Cardiac septum (tissue), 1 donor: ENCODE measurements at places on chromosomes 1 and 21. TPM values are rescaled to one million over a fixed set of nuclear protein-coding genes. Genes with fewer than 3 reads are reported as not detected.

SLC2A5 gene
- 1.5 TPM for total RNA-seq

DNA sequence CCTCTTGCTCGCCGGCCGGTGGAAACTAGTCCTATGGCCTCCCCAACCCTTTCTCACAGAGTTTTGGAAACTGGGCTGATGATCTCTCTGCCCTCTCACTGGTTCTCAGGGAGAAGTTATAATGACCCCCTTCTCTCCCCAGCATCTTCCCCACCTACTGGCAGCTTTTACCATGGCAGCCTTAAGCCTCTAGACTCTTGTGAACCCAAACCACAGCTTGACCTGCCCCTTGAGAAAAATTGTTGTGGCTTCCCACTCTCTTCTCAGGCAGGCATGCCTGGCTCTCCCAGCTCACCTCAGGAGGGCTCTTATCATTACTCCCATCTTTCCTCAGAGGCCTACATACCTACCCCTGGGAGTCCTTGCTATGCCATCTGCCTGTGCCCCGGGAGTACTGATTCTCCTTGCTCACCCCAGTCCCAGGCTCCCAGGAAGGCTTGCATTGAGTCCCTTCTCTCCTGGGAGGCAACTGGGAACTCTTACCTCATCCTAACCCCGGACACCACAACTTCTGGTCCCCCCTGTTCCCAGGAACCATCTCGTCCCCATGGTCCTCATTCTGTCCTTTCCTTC lies 1.6 kb downstream of the NSUN4 start:
- DNase-seq, result no peak

SLFNL1 gene
- 0.30 TPM for total RNA-seq

DNA sequence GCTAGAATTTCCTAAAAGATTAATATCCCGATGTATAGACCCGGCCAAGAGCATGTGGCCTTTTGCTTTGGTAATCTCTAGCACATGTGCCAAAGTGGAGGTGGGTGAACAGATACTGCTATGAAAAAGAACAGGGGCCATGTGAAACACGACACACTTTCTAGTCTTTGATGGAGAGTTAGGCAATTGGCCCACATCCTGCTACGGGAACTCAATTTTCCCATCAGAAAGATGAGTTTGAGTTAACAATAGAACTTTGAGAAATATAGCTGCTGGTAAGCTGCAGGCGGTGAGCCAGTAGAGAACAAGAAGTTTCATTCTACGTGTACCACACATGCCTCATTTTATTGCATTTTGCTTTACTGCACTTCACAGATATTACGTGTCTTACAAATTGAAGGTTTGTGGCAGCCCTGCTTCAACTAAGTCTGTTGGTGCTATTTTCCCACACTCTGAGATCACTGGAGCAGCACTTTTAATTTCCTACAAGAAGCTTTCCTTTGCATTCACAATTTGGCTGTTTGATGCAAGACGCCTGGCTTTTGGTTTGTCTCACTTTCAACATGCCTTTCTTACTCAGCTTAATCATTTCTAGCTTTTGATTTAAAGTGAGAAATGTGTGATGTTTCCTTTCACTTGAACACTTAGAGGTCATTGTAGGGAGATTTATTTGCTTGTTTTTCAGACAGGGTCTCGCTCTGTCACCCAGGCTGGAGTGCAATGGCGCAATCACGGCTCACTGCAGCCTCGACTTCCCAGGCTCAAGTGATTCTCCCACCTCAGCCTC lies 46.3 kb downstream of the HTR6 start:
- no peak for DNase-seq

GRCh38 chr1:24526940-24527542 lies 24.4 kb downstream of the RCAN3 start:
- no peak for DNase-seq

- no peak for DNase-seq
Observed at GRCh38 chr1:201795066-201795465, 33.9 kb upstream of the IPO9 start.

GRCh38 chr1:88061492-88062177 lies 622.4 kb upstream of the PKN2 start:
- no peak for DNase-seq

DNA sequence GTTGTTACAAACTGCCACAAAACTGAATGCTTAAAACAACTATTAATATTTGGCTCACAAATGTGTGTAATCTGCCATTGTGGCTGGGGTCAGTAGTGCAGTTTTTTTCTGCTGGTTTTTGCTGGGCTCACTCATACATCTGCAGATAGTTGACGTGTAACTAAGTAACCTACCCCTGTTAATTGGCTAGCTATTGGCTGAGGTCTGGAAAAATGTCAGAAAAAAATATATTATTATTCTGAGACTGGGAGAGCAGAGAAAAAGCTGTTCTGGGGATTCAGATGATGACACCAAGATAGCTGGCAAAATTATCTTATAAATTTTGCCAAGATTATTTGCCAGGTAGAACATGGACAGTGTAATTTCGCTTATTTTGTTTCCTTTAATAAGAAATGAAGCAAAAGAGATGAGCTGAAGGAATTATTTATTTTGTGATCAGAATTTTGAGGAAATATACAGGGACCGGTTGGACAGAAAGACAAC lies 616.1 kb upstream of the ADAMTS5 start:
- no peak for DNase-seq

DNM3 gene
- total RNA-seq, result 2.4 TPM

CORT gene
- not detected for total RNA-seq

GRCh38 chr1:3204725-3205124 lies 135.7 kb downstream of the PRDM16 start:
- DNase-seq, result no peak

SERINC2 gene
- 2.8 TPM for total RNA-seq

DNA sequence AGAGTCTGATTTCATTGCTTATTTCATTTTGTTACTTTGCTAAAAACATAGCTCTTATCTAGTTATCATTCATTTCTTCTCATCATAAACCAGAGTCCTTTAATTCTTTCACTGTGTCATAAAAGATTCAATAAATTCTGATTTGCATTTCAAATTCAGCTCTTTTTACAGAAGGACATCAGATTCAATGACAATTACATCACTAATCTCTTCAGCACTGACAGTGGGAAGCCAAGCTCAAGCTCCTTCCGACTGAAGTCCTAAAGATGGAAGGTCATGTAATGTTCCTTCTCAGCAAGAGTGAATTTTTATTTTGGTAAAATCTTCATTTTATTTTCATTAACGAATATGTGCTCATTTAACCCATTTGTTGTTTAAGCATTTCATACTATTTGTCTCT lies 530.7 kb upstream of the ADGRL2 start:
- DNase-seq, result no peak

DNA sequence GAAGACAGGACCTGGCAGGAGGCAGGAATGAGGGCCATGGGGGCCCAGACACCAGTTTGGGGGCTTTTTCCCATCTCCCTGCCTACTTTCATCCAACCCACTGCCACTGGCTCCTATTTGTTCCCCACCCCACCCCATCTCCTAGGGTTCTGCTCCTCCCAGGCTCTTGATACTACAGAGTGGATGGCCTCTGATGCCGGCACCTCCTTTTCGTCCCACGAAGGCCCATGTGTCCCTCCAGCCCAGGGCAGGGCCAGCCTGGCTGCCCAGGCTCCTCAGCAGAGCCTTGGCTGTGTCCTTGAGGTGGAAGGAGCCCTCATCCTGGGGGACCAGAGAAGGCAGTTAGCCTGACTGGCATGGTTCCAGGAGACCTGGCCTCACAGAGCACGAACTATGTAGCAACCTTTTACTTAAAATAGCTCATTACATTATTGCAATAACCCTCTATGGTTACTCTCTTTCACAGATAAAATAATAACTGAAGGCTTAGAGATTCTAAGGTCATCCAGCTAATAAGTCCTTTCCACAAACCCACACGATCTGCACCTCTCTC lies 3.5 kb downstream of the POMGNT1 start:
- no peak for DNase-seq

DNA sequence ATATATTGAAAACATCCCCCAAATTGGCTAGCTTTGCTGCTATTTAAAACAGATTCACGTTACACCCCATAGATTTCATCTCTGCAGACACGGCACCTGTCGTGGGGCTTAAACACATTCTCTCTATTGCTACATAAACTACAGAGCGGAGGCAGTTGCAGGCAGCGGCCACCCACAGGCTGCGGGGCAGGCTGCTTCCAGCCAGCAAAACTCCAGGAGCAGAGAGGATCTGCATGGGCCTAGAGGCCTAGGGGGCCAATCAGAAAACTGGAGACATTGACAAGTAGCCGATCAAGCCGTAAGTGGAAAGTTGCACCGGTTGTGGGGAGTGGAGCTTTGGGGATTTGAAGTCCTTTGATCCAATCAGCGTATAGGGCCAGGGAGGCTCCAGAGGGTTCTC lies 129.0 kb upstream of the KLHDC7A start:
- no peak for DNase-seq

DNA sequence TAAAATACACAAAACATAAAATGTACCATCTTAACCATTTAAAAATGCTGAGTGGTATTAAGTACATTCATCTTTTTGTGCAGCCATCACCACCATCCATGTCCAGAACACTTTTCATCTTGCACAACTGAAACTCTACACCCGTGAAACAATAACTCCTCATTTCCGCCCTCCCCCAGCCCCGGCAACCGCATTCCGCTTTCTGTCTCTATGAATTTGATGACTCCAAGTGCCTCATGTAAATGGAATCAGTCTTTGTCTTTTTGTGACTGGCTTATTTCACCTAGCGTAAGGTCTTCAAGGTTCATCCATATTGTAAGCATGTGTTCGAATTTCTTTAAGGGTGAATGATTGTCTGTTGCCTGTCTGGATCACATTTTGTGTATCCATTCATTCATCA lies 37.2 kb downstream of the SCCPDH start:
- DNase-seq, result no peak

DNA sequence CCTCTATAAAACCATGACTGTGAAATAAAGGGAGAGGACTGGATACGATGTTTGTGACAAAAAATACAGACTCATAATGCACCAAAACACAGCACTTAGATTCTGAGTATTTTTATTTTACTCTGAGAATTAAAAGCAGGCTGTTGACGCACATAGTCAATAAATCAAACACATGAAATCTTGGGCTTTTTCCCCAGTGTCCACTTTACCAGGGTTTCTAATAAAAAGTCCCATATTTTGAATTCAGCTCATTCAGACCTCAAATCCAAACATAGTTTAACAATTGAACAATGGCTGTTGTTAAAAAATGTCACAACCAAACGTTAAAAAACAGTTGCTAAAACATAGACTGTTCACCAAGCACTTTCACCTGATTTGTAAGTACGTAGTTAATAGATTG lies 553.4 kb downstream of the LTN1 start:
- DNase-seq, result no peak

CAMK2N1 gene
- 11.7 TPM for total RNA-seq

DNA sequence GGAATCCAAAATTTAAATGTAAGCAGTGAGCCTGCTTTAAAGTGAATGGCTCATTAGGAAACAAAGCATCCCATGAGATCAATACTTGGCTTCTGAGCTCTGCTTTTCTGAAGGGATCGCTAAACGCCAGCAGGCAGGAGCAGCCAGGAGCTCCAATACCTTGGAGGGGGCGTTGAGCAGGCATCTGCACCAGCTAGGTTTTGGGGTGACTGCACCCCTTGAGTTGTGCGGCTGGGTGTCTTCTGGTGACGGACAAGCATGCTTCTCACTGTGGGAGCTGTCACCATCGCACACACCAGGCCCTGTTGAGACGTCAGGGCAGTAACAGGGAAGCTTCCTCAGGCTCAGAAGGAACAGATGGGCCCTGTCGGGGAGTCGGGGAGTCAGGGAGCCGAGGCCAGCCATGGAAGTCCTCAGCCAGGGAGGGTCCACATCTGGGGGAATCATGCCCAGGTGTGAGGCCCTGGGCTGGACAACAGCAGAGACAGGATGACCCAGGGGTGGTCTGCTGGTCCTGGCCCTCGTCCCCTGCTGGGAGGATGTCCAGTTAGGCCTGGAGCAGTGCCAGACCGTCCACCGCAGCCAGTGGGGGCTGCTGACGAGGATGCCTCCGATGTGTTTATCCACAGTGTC lies 57.9 kb upstream of the ADARB1 start:
- peak; percentile 74 for DNase-seq

- no peak for DNase-seq
Observed at GRCh38 chr1:17225140-17225539, 20.2 kb downstream of the PADI1 start.

- no peak for DNase-seq
Observed at GRCh38 chr21:36700971-36701755, 2.2 kb downstream of the SIM2 start.

TAF1A gene
- total RNA-seq, result 3.9 TPM

NBPF4 gene
- not detected for total RNA-seq

- DNase-seq, result no peak
Observed at GRCh38 chr1:158836038-158836437, 4.9 kb downstream of the MNDA start.

GRCh38 chr1:201503397-201504176 lies 3.3 kb downstream of the CSRP1 start:
- no peak for DNase-seq
